ENCODE measurements at places on chromosomes 12 and 14.

- no peak for DNase-seq
Measured at GRCh38 chr12:88870000-88870737, 289.9 kb upstream of the KITLG start.

DNA sequence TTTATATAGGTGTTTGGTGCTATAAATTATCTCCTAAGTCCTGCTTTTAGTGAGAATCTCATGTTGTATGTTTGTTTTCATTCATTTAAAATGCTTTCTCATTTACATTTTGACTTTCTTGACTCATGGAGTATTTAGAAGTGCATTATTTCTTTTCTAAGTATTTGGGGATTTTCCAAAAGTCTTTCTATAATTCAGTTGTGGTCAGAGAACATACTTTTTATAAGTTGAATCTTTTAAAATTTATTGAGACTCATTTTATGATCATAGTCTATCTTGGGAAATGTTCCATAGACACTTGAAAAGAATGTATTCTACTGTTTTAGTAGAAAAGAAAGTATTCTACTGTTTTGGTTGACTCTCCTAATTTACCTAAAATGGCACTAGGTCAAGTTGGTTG is 168.2 kb downstream of the AKAP6 start:
- DNase-seq, result no peak

- no peak for DNase-seq
Measured at GRCh38 chr12:52005903-52006703, 643 bp upstream of the TAMALIN start.

DNA sequence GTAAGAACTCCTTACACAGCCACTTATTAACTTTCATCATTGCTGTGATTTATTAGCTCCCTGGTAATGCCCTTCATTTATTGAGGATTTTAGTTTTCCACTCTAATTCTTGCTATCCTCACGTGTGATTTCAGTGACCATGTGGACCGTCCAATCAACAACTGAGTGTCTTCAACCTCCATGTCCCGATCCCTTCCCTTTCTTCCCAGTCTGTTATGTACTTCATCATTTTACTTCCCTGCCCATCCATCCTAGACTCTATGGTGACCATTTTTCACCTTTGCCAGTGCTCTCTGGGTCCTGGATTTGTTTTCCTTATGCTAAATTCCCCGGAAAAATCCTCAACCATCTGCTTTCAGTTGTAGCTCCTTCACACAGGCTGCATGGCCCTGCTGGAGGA is 111.0 kb downstream of the MSRB3 start:
- DNase-seq, result no peak
